Activated CD4-positive, alpha-beta T cell treated with anti-CD3 and anti-CD28 coated beads, Interleukin-10, Interleukin-2, amounts not matched to agents 100 ng/mL and 50 ng/mL, durations not matched to agents 16 hours and 8 hours (primary cell): ENCODE measurements at places on chromosomes 2 and 18.

DNA sequence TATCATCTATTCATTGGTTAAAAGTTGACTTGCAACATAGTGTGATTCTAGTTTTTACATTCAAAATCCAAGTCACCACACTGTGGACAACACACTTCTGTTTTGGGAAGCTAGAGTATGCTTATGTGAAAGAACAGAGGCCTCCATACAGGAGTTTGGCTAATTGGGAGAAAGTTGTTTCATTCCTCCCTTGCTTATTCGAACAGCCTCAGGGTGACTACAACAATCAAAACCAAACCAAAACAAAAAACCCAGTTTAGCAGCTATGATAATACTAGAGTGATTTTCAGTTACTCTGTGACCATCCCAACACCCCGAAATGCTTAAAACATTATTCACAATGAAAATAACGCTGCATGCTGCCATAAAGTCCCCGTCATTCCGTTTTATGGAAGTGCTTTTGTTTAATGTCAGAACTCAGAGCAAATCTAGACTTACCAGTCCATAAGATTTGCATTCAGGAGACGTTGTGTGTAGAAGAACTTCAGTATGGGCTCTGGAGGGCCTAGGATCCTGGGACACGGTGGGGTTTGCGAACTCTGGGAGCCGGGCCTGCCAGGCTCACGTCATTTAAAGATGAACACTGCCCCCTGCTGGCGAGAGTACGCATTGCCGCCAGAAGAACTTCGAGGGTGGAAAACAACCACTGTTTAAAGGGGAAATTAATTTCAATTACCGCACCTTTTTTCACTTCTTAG lies 111.4 kb downstream of the FTCDNL1 start:
- DNase-seq = peak; percentile 53

GRCh38 chr18:79944746-79945117 lies 6.7 kb downstream of the SLC66A2 start:
- no peak for DNase-seq

GRCh38 chr2:227022608-227023007 lies 141.4 kb downstream of the COL4A4 start:
- DNase-seq = no peak

- DNase-seq = peak; percentile 50
Measured at GRCh38 chr18:11310476-11311086, 161.2 kb upstream of the PIEZO2 start.

GRCh38 chr2:157325786-157326185 lies at the start of gene ERMN:
Gene ERMN, minus strand, starts transcription at chr2:157325824. Its CDS starts 182 bp downstream, at chr2:157325642.
- DNase-seq = no peak

GRCh38 chr18:74622072-74622471 lies 24.4 kb downstream of the ZNF407 start:
- DNase-seq = no peak

GRCh38 chr2:217220228-217221013 lies 360.6 kb upstream of the TNP1 start:
- DNase-seq = no peak

DNA sequence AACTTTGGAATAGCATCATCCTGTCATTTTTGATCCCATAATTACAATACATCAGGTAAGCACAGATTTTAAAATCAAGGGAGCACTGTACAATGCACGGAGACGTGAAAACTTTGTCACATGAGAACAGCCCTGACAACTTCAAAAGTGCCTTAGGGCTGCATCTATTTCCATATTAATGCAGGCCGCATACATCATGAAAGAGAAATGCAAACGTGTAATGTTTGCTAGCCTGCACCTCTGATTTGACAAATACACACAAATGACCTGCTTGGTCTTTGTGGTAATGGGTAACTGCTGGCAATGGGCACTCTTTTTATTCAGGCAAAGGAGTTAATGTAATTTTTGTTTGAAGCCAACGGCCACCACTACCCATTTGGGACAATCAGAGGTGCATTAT lies 202.0 kb upstream of the EPHA4 start:
- DNase-seq = no peak

- no peak for DNase-seq
Measured at GRCh38 chr2:201483342-201483741, 31.8 kb downstream of the STRADB start.

GRCh38 chr2:46847726-46848412 lies 67.7 kb downstream of the MCFD2 start:
- DNase-seq = no peak

GRCh38 chr2:219309278-219309677 lies at the start of gene PTPRN:
Gene PTPRN, minus strand, starts transcription at chr2:219309401. Its CDS starts 69 bp downstream, at chr2:219309332.
- DNase-seq = no peak

- no peak for DNase-seq
Measured at GRCh38 chr2:216414772-216415319, 2.6 kb downstream of the SMARCAL1 start.

DNA sequence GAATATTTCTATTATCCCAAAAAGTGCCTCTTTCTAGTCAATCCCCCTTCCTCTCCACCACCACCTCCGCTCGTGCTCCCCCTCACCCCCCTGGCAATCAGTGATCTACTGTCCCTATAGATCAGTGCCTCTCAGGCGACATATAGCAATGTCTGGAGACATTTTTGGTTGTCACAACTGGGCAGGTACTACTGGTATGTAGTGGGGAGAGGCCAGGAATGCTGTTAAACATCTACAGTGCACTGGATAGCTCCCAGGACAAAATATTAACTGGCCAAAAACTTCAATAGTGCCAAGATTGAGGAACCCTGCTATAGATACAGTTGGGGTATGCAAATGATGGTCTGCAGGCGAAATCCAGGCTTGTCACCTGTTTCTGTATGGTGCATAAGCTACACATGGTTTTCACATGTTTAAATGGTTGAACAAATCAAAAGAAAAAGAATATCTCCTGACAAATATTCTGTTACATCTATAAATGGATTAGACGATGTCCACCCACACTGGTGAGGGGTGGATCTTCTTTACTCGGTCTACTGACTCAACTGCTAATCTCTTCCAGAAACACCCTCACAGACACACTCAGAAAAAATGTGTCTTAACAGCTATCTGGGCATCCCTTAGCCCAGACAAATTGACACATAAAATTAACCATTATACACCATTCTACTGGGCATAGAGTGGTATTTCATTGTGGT lies 25.5 kb downstream of the DPYSL5 start:
- DNase-seq = no peak

DNA sequence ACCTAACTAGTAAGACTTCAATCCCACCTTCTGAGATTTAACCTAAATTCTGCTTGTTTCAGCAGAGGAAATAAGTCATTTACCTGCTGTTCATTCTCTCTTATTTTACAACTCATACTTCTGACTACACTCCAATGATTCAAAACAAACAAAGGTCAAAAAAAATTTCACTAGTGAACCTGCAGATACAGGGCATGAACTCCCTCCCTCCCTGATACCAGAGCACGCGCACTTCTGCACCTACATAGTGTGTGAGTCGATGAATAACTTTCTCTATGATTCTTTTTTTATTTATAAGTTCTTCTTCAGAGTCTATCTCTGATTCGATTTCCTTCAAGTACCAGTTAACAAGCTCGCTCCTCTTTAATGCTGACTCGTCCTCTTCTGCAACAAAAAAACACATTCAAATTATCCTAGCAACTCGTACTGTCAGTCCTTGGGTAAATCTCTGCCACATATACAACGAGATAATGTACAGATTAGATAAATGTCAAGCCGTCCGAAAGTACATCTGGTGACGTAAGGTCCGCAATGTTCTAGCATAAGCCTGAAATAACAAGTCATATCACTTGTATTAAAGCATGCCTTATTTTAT lies 7.4 kb upstream of the LCT start:
- DNase-seq = no peak

DNA sequence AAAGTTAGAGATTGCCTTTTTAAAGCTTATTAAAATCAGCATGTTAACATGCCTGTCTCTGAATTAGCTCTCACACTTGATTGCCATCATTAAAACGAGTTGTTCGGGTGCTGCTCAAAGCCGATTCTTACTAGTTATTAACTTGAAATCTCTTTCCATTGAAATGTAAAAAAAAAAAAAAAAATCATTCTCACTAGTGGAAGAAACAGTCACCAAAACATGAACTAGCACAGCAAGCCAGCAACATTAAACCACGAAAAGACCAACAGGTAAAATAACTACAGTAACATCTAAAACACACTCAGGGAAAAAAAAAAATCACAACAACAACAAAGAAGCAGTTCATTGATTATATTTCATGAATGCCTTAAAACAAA lies 264.5 kb downstream of the MEIS1 start:
- no peak for DNase-seq

- DNase-seq = no peak
Measured at GRCh38 chr18:32760391-32760790, 12.4 kb downstream of the KLHL14 start.

DNA sequence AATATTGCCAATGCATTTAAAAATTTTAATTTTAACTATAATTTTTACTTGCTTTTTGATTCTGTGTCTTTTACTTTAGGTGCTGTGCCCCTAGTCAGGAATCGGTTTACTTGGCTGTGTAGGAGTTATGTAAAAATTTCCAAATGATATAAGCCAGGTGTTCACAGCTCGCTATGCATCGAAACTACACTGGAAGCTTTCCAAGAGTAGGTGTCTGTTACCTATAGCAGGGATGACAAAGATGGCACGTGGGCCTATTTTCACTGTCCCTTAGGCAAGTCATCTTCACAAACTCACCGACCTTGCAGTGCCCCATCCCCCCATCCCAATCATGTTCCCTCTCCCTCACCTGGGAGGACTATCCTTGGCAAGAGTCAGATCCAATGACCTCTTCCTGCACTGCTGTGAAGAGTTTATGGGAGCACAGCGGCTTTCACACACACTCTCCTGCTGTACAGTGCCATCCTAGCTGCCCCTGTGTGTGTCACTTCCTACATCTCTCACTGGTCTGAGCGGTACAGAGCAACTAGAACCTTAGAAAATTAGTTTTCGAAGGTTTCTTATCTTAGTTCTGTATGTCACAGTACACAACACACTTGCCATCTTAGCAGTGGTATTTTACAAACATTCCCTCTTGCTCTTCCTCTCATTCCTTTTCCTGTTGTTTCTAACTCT lies 49.2 kb upstream of the NAB1 start:
- no peak for DNase-seq

DNA sequence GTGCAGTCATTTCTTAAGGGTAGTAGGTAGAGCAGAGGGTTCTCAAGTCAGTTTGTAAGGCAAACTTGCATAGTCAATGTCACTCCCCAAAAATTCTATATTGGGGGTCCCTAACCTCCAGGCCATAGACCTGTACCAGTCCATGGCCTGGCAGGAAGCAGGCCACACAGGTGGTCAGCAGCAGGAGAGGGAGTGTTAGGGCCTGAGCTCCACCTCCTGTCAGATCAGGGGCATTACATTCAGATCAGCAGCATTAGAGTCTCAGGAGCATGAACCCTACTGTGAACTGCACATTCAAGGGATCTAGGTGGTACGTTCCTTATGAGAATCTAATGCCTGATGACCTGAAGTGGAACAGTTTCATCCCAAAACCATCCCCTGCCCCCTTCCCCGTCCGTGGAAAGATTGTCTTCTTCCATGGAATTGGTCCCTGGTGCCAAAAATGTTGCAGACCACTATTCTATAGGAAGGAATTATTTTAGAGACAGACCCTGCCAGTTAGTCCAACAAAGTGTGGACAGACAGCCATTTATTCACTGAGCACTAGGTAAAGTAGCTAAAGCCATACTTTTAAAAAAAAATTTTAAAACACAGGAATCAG lies 6.7 kb downstream of the COA5 start:
- peak; percentile 45 for DNase-seq

- DNase-seq = no peak
Measured at GRCh38 chr2:193687195-193687594, 1492.5 kb upstream of the TMEFF2 start.

DNA sequence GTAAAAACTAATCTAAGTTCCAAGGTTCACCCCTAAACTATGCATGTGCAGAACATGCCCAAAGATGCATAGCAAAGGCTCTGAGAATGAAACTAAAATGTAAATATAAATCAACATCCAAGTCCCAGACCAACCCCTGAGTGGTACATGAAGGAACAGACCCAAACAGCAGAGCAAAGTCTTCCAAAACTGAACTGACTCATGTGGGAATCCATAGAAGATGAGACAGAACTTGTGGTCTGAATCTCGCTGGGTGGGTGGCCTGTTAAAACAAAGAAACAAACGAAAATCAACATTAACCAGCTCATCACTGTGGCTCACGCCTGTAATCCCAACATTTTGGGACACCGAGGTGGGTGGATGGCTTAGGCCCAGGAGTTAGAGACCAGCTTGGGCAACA lies 29.5 kb upstream of the ATRAID start:
- DNase-seq = no peak

- DNase-seq = no peak
Measured at GRCh38 chr2:184371641-184372040, 226.7 kb upstream of the ZNF804A start.

- DNase-seq = no peak
Measured at GRCh38 chr2:2886922-2887321, 490.7 kb downstream of the EIPR1 start.

DNA sequence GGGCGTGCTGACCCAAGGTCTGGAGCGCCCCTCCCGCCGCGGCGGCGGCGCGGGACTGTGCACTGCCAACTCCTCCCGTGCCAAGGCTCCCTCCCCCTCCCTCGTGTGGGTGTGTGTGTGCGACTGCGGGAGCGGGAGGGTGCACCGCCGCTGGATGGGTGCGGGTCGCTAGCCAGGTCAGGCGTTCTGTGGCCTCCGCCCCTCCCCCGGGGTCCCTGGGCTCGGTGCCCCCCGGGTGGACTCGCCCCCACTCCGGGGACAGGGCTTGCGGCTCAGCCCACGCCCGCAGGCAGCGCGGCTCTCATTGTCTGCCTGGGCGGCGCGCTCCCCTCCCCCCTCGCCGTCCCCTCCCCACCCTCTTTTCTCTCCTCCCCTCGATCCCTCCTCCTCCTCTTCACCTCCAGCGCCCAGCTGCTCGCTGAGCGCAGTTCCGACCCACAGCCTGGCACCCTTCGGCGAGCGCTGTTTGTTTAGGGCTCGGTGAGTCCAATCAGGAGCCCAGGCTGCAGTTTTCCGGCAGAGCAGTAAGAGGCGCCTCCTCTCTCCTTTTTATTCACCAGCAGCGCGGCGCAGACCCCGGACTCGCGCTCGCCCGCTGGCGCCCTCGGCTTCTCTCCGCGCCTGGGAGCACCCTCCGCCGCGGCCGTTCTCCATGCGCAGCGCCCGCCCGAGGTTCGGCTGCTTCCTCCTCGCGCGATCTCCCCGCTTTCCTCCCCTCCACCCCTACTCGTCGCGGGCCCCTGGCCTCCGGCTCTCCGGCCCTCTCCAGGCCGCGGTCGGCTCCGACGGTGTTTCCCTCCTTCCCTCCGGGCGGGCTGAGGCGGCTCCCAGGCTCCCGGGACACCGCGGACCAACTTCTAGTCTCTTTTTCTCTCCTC lies at the start of gene GATA6:
Gene GATA6, plus strand, starts transcription at position 579 of the 878 bp plus-strand sequence. CDS start 1,556 bp downstream, outside the sequence.
- peak; percentile 59 for DNase-seq

DNA sequence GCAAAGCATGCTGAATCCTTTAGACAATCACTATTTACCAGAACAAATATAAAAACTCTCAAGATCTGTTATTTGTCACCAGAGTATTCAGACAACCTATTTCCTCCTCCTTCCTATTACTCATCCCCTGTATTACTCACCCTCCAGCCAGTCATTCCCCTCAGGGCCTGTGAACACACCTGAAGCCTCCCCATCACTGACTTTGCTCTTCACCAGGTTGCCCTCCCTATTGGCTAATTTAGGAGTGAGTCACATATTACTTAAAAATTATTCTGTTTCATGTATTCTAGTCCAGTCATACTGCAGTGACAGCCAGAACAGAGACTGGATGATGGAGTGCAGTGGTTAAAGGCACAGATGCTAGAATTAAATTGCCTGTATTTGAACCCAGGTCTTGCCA lies 3.7 kb upstream of the ATG16L1 start:
- peak; percentile 94 for DNase-seq

GRCh38 chr2:239911641-239912071 lies 113.5 kb downstream of the NDUFA10 start:
- DNase-seq = peak; percentile 6

- DNase-seq = no peak
Measured at GRCh38 chr2:6788614-6789013, 77.1 kb downstream of the CMPK2 start.

- DNase-seq = no peak
Measured at GRCh38 chr2:118669654-118670053, 177.8 kb downstream of the EN1 start.
